Activated T-cell treated with anti-CD3 and anti-CD28 coated beads, Interleukin-2, amount 50 U/mL, for 72 hours (primary cell): ENCODE measurements at places on chromosomes 5 and 9. TPM values are rescaled to one million over a fixed set of nuclear protein-coding genes. Genes with fewer than 3 reads are reported as not detected.

GRCh38 chr5:80988419-80988935 lies 28.3 kb downstream of the RASGRF2 start:
- no peak for DNase-seq
- peaks cover 2% of the 10 kb centered on the region for H3K36me3 ChIP-seq
- H3K27ac ChIP-seq, result no peak overlapping the region
- no peaks in the 10 kb centered on the region for H3K27me3 ChIP-seq
- peaks cover 75% of the 10 kb centered on the region for H3K4me1 ChIP-seq
- peak overlapping the region; percentile 25 for H3K4me3 ChIP-seq

DNA sequence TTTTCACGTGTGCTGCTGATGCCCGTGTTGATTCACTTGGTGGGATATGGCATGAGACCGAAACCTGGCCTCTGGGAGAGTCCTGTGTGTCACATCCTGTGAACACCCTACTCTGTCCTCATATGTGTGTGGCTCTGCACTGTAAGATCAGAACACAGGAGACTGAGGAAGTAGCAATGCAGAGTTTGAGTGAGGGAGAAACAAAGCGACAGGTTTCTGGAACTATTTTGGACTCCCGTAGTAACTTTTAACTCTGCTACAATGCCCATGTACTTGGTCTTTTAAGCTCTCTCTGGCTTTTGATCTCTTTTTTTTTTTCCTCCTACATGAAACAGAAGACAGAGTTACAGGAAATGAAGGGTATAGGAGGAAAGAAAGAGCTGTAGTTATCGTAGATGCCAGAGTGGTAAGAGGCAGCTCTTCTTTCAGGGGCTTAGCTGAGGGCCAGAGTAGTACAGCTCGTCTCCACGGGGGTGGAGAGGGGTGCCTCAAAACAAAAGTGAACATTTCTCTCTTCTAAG lies 26.6 kb downstream of the GRAMD2B start:
- H3K4me1 ChIP-seq, result peaks cover 89% of the 10 kb centered on the region
- H3K27ac ChIP-seq, result peak overlapping the region; percentile 99
- no peaks in the 10 kb centered on the region for H3K27me3 ChIP-seq

- peaks cover 29% of the 10 kb centered on the region for H3K4me1 ChIP-seq
- H3K27ac ChIP-seq, result no peak overlapping the region
- H3K36me3 ChIP-seq, result peaks cover 19% of the 10 kb centered on the region
- no peak for DNase-seq
These were observed 8.1 kb downstream of the SEC61B start for GRCh38 chr9:99230206-99230605.

- no peaks in the 10 kb centered on the region for H3K36me3 ChIP-seq
- no peak overlapping the region for H3K27ac ChIP-seq
- peaks cover 4% of the 10 kb centered on the region for H3K27me3 ChIP-seq
- DNase-seq, result no peak
These were observed 37.6 kb upstream of the ANGPTL2 start for GRCh38 chr9:127159949-127160610.

DNA sequence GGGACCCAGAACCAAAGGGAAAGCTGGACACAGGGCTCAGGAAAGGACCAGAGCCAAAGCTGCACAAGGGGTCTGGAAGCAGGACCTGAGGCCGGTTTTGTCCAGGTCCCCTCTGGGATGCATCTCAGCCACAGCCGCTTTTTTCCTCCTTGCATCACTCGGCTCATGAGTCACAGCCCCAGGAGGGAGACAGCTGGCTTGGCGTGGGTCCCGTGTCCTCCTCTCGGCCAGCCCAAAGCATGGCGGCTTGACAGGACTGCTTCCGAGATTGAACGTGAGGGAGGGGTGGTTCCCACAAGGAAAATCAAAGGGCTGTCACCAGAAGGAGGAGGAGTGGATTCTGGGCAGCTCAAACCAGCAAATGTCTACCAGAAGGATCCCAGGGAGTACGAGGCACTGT lies 56.7 kb upstream of the CPLX2 start:
- no peak overlapping the region for H3K27ac ChIP-seq
- H3K27me3 ChIP-seq, result peaks cover 14% of the 10 kb centered on the region
- H3K4me3 ChIP-seq, result no peak overlapping the region
- H3K36me3 ChIP-seq, result no peaks in the 10 kb centered on the region
- no peak for DNase-seq
- H3K4me1 ChIP-seq, result no peaks in the 10 kb centered on the region

DNA sequence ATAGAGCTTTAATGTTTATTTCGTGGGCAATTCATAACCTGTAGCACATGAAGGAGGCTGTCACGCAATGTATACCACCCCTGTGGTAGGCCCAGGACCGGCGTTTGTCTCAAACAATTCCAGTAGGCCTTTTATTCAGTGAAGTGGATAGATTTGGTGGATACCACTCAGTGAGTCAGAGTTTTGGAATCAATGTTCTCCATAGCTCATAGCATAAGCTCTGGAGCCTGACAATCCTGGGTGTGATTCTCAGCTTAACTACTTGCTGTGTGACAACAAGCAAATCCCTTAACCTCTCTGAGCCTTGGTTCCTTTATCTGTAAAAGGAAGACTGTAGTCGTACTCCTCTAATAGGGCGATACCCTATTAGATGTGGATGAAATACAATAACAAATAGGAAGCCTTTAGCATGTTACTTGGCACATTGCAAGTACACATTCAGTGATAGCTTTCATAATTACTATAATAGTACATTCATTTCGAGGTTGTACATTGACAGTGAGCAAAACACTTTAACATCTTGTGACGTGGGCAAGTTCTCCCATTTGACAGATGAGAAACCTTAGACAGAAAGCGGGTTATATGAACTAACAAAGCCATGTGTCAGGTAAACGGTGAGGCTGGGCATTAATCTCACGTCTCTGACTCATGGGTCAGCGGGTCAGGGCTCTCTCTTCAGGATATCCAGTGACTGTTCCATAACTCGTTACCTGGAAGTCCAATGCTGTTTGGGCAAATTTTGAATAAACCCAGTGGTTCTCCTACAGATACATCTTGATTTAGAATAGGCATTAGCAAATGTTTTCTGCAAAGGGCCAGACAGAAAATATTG lies 130.8 kb downstream of the C9orf152 start:
- H3K27me3 ChIP-seq, result no peaks in the 10 kb centered on the region
- peaks cover 3% of the 10 kb centered on the region for H3K36me3 ChIP-seq
- DNase-seq, result no peak
- H3K27ac ChIP-seq, result peak overlapping the region; percentile 50

DNA sequence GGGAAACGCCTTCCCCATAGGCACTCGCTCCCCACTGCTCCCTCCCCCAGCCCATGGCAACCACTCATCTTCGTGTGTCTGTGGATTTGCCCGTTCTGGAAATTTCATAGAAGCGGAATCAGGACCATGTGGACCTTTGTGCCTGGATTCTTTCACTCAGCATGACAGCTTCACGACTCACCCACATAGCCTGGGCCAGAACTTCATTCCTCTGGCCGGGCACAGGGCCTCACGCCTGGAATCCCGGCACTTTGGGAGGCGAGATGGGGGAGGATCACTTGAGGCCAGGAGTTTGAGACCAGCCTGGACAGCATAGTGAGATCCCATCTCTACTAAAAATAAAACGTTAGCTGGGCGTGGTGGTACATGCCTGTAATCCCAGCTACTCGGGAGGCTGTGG lies 12.1 kb upstream of the DIPK1B start:
- no peak overlapping the region for H3K27ac ChIP-seq
- H3K36me3 ChIP-seq, result no peaks in the 10 kb centered on the region
- peaks cover 22% of the 10 kb centered on the region for H3K27me3 ChIP-seq

DNA sequence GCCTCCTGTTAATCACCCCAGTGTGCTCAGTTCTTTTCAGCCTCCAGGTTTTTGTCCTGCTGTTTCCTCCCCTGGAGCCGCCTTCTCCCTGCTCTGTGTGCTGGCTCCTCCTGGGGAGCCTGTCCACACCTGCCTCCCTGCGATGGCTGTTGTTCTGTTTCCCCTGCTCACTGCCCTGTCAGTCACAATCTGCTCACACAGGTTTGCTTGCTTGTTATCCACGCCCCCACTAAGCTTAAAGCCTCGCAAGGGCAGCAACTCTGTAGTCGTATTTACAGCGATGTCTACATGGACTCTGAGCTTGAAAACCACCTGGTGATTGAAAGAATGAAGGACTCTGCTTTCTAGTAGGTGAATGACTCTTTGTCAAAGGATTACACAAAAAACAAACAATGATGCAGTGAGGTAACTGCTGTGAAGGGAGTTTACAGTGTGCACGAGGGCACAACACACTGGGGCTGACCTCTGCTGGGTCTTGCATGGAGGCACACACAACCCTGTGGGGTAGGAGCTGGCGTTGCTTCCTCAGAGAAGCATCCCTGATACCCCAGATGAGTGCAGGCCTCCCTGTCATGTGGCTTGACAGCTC lies 39.6 kb upstream of the TEX48 start:
- no peaks in the 10 kb centered on the region for H3K27me3 ChIP-seq
- DNase-seq, result no peak
- H3K27ac ChIP-seq, result peak overlapping the region; percentile 88
- H3K36me3 ChIP-seq, result peaks cover 39% of the 10 kb centered on the region

GRCh38 chr9:98871558-98872065 lies 64.1 kb downstream of the GALNT12 start:
- H3K27me3 ChIP-seq, result peaks cover 5% of the 10 kb centered on the region
- peaks cover 14% of the 10 kb centered on the region for H3K4me1 ChIP-seq
- no peak overlapping the region for H3K4me3 ChIP-seq

- H3K27me3 ChIP-seq, result peaks cover 19% of the 10 kb centered on the region
- no peak for DNase-seq
- H3K27ac ChIP-seq, result no peak overlapping the region
These were observed 142.1 kb downstream of the LIFR start for GRCh38 chr5:38414348-38414747.

DNA sequence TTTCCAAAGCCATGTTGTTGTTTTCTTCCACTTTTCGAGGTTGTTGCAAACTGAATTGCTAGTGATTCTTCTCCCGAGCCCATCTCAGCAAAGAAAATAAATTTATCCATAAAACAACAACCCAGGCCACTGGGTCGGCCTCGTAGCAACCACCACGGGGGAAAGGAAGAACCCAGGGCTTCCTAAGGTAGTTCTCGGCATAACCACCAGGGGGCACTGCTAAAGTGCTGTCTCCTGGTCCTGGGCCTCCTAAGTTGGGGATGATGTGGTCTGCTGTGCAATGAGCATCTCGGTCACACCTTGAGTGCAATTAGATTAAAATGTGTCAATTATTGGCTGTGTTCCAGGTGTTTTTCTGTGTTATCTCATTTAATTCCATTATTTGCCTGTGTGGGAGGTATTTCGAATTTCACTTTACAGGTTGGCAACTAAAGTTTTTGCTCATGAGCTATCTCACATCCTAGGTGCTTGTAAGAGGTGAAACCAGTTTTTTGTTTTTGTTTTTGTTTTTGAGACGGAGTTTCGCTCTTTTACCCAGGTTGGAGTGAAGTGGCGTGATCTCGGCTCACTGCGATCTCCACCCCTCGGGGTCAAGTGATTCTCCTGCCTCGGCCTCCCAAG lies 102.8 kb upstream of the DAP start:
- H3K36me3 ChIP-seq, result no peaks in the 10 kb centered on the region
- peak; percentile 68 for DNase-seq
- no peak overlapping the region for H3K27ac ChIP-seq
- H3K4me3 ChIP-seq, result no peak overlapping the region
- no peaks in the 10 kb centered on the region for H3K4me1 ChIP-seq

GRCh38 chr5:158877124-158877581 lies 222.6 kb downstream of the EBF1 start:
- peaks cover 3% of the 10 kb centered on the region for H3K36me3 ChIP-seq
- no peak for DNase-seq
- H3K27ac ChIP-seq, result no peak overlapping the region
- H3K4me1 ChIP-seq, result peaks cover 66% of the 10 kb centered on the region
- H3K27me3 ChIP-seq, result no peaks in the 10 kb centered on the region

GRCh38 chr9:93107825-93108161 lies 11.8 kb downstream of the CARD19 start:
- H3K36me3 ChIP-seq, result peaks cover 22% of the 10 kb centered on the region
- no peaks in the 10 kb centered on the region for H3K27me3 ChIP-seq
- peak overlapping the region; percentile 80 for H3K4me3 ChIP-seq
- H3K4me1 ChIP-seq, result peaks cover 82% of the 10 kb centered on the region
- DNase-seq, result no peak
- H3K27ac ChIP-seq, result peak overlapping the region; percentile 84

GRCh38 chr9:37374892-37375291 lies 47.6 kb upstream of the GRHPR start:
- H3K4me1 ChIP-seq, result peaks cover 15% of the 10 kb centered on the region
- no peak overlapping the region for H3K4me3 ChIP-seq

Gene B4GALT1
- total RNA-seq, result 72.2 TPM

Gene ZNF618
- total RNA-seq, result 0.62 TPM

Gene PCDHGB7
- total RNA-seq, result 0.17 TPM

Gene F2RL2
- total RNA-seq, result not detected
